Stimulated activated CD8-positive, alpha-beta memory T cell treated with anti-CD3 and anti-CD28 coated beads, Interleukin-15, amount 100 ng/mL, for 48 hours (primary cell): ENCODE measurements at places on chromosomes 5 and 9.

GRCh38 chr9:109574061-109574882 lies 76.2 kb upstream of the PTPN3 start:
- DNase-seq = no peak

DNA sequence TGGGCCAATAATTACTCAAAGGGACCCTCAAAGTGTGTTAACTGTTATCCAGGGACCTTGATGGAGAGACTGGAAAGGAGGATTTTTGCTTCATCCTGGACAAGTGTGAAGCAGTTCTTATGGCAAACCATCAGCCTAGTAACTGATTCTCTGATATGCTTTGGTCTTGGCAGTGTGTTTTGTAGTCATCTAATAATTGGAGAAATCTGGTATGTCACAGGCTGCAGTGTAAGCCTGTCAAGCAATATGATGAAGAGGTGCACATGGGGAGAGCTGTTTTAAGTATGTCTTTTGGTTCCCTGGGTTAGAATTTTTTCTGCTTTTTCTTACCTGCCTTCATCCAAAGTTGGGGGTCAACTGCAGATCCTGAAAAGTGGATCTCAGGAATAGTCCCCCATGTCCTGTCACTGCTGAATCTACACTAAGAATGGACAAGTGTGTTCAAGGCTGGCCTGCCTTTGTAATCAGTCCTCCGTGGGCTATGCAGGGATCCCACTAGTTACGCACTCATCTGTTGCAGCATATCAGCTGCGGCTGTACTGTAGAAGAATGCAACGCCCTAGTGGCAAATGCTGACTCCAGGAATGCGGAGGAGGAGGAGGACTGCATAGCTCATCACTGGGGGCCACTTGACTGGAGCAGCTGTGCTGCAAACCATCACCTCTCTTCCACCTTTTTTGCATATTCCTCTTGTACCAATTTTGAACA lies 1.9 kb downstream of the SPTAN1 start:
- DNase-seq = peak; percentile 14

- DNase-seq = no peak
These were observed 40.6 kb upstream of the GAS1 start for GRCh38 chr9:86987900-86988299.

DNA sequence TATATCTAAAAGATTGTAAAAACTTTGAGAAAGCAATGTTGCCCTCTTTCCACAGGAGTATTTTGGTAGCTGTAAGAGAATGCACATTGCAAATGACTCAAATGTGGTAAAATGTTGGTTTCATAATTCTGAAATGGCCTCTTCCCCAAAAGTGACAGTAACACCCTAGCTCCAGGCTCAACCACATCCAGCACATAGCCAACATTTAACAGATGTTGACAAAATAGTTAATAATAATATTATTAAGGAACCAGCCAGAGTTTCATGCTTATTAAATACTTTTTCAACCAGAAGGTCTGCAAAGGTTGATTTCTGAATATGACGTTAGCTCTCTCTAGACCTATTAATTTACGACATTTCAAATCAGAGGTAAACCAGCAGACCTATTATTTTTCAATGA lies 1.3 kb downstream of the ANXA1 start:
- DNase-seq = no peak

DNA sequence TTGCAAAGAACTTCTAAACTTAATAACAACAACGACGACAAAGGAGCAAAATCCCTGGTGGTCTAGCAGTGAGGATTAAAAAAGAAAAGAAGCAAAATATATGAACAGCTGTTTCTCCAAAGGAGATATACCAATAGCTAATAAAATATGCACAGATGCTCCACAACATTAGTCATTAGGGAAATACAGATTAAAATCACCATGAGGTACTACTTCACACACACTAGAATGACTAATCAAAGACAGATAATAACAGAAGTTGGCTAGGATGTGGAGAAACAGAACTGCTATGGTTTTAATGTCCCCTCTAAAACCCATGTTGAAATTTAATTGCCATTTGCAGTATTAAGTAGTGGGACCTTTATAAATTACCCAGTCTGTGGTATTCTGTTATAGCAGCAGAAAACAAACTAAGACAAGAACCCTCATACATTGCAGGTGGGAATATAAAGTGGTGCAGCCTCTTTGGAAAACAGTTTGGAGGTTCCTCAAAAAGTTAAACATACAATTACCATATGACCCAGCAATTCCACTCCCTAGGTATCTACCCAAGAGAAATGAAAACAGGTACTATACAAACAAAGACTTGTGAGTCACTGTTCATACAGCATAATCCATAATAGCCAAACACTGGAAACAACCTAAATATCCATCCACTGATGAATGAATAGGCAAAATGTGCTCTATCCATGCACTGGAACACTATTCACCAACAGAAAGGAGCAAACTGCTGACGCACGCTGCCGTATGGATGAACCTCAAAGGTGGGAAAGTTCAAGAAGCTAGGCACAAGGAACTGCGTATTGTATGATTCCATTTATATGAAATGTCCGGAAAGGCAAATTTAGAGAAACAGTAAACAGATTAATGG lies 11.4 kb upstream of the DUSP1 start:
- DNase-seq = no peak

GRCh38 chr5:180648658-180649296 lies 623 bp downstream of the FLT4 start:
- DNase-seq = no peak

DNA sequence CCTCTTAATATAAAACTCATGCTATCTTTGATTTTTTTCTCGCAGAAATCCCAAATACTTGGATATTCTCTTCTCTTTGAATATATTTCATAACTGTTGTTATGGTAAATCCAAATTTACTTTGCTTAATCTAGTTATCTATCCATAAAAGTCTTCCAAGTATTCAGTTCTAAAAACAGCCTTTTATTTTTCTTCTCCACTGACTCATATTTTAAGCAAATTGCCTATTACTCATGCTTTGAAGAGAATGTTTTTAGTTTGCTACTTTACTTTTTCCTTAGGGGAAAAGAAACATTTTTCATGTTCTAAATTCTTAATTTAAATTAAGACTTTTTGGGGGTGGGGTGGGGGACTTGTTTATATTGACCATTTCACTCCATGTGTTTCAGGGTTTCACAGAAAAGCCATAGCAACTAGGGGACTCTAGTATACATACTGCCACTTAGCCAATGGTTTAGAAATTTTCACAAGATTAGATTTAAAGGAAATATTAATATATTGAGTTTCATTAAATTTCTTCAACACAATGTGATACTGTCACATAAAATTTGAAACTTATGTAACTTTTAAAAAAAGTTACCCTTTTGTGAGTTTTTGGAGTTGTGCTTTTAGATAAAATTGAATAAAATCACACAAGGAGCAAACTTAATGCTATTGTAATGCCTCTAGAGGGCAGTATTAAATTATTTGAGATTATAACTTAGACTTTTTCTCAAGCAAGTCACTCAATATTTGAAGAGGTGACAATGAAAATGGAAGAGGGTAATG lies 545.8 kb upstream of the ARRDC3 start:
- DNase-seq = no peak
